ENCODE measurements at places on chromosomes 11 and 22.

DNA sequence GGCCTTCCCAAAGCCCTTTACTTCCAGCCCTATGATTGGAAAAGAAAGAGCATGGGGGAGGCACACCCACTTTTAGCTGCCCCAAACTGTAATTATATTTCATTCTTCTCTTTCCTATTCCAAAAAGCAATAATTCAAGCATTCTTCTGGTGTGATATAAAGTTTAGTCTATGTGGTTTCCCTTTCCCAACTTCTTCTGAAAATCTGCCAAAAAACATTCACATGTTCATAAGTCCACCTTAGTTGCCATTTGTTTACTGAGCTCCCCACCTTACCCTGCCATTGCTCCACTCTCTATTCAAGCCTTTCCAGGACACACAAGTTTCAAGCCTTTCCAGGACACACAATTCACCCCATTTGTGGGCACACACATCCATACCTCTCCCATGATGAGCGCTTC is 111.6 kb upstream of the BMAL1 start:
- no peak for DNase-seq

- peak; percentile 65 for DNase-seq
Observed at GRCh38 chr11:66280428-66280827, 2.5 kb downstream of the CNIH2 start.

DNA sequence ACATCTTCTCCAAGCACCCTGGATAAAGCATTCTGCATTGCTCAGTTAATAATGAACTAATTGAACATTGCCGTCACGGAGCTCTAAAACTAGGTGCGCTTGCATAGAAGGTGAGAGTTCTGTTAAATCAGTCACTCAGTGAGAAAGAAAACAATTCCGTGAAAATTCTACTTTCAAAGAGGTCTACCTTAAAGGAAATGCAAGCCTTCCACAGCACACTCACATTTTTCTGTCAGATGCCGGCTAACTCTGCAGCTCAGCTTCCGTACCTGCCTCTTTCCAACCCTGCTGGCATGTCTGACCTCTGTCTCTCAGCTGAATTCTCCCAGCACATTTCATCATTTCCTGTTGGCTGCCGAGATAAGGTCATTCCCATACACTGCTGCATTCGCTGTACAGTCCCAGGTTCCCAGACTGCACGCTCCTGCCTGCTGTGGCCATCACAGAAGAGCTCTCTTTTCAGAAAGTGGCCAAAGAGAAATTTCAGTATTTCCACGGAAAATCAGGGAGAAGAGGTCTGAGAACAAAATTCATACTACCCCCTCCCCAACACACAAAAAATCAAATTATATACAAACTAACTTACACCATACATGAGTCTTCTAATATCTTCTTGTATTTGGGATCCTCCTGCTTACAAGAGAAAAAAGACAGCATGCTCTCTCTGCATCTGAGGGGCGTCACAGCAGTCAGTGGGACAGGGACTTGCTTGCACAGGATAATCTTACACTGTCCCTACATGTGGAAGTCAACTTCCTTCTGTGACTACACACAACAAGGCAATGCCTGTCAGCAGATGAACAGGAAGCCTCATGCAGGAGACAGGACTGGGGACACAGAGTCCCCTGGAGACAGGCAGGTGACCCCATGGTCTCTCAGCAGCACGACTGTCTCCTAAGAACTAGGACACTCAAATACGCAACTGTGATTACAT is 55.1 kb downstream of the PACSIN2 start:
- DNase-seq = no peak

- no peak for DNase-seq
Observed at GRCh38 chr22:31102441-31103081, 4.8 kb downstream of the SELENOM start.

DNA sequence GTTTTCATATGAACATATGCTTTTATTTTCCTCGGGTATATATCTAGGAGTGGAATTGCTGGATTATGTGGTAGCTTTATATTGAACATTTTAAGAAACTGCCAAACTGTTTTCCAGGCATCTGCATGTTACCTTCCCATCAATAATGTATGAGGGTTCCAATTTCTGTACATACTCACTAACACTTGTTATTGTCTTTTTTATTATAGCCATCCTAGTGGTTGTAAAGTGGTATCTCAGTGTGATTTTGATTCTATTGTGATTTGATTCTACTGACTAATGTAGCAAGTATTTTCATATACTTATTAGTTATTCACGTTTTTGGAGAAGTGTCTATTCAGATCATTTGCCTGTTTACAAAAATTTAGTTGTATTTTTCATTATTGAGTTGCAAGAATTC is 2.0 kb downstream of the ANO5 start:
- DNase-seq = no peak

GRCh38 chr11:623999-624704 is 603 bp downstream of the CDHR5 start:
- DNase-seq = no peak

DNA sequence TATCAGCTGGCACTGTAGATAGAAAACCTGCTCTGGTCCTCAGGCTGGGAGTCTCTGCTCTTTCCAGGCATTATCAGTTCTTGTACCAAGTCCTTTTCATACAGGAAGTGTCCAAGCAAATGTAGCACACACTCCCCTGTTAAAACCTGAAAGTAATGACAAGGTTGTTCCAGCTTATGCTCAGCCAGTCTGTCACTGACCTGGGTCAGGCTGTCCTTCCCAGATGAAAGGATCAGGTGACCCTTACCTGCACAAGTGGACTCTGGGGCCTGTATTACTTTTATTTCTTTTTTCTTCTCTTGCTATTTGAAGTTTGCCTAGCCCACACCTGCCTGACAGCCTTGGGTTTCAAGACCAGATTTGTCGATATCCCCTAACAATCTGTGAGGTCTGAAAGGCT is 156.3 kb upstream of the SESN3 start:
- DNase-seq = no peak

- DNase-seq = no peak
Observed at GRCh38 chr11:105548359-105548758, 61.5 kb upstream of the GRIA4 start.

GRCh38 chr11:106466521-106467080 is 389.1 kb downstream of the AASDHPPT start:
- no peak for DNase-seq

- DNase-seq = no peak
Observed at GRCh38 chr22:39197578-39197977, 45.1 kb upstream of the CBX7 start.

- DNase-seq = no peak
Observed at GRCh38 chr11:67045314-67045713, 11.3 kb upstream of the RHOD start.

- DNase-seq = no peak
Observed at GRCh38 chr22:47205554-47205953, 443.1 kb downstream of the TBC1D22A start.

GRCh38 chr11:15903246-15903645 is 453.1 kb downstream of the SOX6 start:
- DNase-seq = no peak

DNA sequence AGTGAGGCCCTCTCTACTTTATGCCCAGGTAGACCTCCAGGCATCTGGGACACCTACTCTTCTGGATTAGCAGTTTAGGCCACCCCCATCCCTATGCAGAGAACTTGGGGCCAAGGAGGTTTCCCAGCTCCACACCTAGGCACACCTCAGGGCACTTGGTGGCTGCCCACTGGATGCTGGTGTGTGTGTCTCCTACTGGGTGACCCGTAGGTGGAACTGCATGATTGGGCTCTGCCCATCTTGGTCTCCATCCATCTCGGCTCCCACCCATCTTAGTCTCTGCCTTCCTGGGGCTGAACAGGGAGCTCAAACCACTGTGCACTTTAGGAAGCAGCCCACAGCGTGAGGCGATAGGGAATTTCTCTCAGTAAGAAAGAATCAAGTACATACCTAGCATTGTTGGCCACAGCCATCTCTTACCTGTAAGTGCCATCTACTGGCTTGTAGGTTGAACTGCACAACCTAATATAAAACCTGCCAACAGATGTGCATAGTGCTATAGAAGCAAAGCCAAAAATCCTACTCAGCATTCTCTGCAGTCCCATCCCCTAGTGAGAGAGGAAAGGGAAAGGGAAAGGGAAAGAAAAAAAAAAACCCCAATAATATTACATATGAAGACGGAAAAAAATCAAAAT is 61.6 kb upstream of the PTPN5 start:
- peak; percentile 34 for DNase-seq

GRCh38 chr11:124174001-124174583 is 9.1 kb upstream of the OR10D3 start:
- DNase-seq = no peak

DNA sequence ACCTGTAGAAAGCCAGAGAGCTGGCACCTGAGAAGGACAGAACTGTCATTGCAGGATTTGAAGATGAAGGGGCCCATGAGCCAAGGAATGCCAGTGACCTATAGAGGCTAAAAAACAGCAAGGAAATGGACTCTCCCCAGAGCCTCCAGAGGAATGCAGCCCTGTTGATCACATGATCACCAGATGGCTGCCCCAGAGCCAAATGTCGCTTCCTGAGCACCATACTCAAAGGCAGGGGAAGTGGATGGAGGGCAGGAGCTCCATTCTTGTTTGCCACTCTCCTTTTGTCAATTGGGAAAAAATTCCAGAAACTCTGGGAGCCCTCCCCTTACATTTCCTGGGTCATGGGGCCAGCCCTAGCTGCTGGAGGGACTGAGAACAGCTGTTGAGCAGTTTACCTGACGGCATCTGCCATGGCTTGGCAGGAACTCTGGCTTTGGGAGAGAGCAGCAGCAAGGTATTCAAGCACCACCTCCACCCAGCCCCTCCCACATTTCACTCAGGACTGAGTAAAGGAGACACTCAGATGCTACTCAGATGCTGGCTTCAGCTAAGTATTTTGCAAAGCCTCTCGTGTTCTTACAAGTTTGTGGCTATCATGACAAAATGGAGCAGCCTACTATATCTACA is 46.9 kb downstream of the DKK3 start:
- no peak for DNase-seq

GRCh38 chr11:122273476-122274191 is 157.6 kb upstream of the BLID start:
- DNase-seq = no peak
